ENCODE measurements at places on chromosomes 6 and 20.

- H3K4me3 ChIP-seq = no peak overlapping the region
- H3K4me1 ChIP-seq = no peaks in the 10 kb centered on the region
Observed at GRCh38 chr20:18657575-18657974, 69.7 kb downstream of the DTD1 start.

DNA sequence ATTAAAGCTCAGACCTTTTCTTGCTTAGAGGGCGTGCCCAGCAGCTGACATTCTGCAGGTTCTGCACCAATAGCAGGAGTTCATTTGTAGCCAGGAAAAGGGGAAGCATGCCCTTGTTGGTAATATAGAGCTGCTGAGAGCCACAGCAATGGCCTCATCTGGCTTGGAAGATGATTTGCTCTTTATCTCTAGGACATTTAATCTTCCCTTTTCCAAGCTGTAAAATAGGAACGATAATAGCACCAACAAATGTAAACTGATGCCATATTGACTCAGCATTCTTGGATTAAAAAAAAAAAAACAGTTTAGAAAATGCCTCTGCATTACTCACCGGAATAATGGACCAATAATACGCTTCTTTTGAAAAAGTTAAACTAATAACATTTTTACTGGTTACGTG is 93.4 kb upstream of the SLC2A12 start:
- H3K4me3 ChIP-seq = no peak overlapping the region
- no peak overlapping the region for H3K27ac ChIP-seq
- no peak for DNase-seq
- H3K27me3 ChIP-seq = no peaks in the 10 kb centered on the region
- H3K4me1 ChIP-seq = no peaks in the 10 kb centered on the region

DNA sequence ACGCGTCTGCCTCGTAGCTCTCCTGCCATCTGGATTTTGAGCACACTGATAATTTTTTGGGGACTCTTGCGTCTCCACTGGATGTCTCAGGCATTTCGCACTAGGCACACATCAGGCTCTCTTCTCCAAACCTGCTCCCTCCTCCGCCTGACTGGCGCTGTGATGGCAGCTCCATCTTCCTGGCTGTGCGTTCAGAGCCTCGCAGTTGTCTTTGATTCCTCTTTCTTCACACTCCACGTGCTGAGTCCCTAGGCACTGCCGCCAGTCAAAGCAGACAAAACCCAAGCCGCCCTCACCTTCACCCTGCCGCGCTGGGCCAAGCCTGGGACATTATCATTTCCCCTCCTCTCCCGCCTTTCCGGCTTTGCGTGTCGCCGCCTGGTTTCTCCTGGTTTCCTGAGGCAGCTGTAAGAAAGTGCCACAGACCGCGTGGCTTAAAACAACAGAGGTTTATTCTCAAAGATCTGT is 778 bp downstream of the PSMG4 start:
- peaks cover 17% of the 10 kb centered on the region for H3K27me3 ChIP-seq
- peaks cover 17% of the 10 kb centered on the region for H3K36me3 ChIP-seq
- DNase-seq = peak; percentile 44
- H3K4me1 ChIP-seq = peaks cover 23% of the 10 kb centered on the region

DNA sequence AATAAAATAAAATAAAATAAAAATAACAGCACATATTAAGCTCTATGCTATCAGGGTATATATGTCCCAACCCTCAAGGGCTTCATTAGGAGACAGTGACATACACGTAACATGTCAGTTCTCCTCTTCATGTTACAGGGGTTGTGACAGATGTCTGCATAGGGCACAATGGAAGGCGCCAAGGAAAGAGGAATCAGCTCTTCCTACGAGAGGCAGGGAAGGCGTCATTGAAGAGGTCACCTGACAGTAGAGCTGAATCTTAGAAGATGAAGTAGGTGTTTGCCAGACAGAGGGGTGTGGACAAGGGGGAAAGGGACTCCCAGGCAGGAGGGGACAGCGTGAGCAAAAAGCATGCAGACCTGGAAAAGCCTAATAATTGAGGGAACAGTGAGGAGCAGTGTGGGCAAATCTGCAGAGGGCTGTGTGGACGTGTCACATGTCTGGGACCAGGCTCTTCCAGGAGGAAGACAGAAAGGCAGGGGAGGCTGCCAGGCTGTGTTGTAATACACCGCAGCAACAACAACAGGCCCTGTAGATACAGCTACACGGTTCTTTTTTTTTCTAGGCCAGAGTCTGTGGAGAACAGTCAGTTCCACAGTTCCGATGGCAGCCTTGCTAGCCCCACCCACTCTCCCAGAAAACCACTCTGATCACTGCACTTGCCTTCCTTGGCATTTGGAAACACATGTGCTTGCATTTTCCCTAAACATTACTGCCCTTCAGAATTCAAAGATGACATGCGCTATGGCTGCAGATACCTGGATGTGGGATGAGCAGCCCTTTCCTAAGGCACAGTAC is 2.5 kb upstream of the FKBP5 start:
- peak overlapping the region; percentile 89 for H3K27ac ChIP-seq
- H3K36me3 ChIP-seq = no peaks in the 10 kb centered on the region
- peak overlapping the region; percentile 55 for H3K4me3 ChIP-seq
- H3K4me1 ChIP-seq = peaks cover 32% of the 10 kb centered on the region

DNA sequence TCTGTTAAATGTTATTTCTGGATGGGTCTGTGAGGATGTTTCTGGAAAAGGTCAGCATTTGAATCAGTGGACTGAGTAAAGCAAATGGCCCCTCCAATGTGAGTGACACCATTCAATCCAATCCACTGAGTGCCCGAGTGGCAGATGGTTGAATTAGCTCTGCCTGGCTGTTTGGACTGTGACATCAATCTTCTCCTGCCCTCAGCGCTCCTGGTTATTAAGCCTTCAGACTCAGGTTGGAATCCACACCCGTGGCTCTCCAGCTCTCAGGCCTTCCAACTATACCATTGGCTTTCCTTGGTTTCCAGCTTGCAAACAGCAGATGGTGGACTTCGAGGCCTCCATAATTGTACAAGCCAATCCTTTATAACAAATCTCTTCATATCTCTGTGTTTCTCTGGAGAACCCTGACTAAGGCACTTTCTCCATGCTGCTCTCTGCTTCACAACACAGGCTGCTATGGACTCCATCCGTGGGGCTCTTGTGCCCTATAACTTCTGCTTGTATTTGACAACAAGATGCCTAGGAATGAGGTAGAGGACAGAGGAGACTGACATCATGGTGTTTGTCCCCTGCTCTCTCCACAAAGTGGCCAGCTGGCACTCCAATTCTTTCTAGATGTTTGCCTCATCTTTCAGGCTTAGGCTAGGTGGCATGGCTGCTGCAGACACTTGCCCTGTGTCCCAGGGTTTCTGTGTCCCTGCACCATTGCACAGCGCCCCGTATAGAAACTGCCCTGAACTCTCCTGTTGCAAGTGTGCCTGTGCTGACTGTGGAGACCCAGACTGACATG is 4.8 kb upstream of the CSTL1 start:
- H3K4me3 ChIP-seq = no peak overlapping the region
- H3K27ac ChIP-seq = no peak overlapping the region
- no peak for DNase-seq
- no peaks in the 10 kb centered on the region for H3K27me3 ChIP-seq
- no peaks in the 10 kb centered on the region for H3K36me3 ChIP-seq
